ENCODE measurements at places on chromosomes 4 and X. TPM values are rescaled to one million over a fixed set of nuclear protein-coding genes. Genes with fewer than 3 reads are reported as not detected.
A peak's percentile ranks its signal among the peaks of the same experiment; 100 is the strongest.

CDKL2 gene
- polyA plus RNA-seq = 0.32 TPM

- no peaks in the 10 kb centered on the region for H3K36me3 ChIP-seq
- H3K27ac ChIP-seq = no peak overlapping the region
- no peaks in the 10 kb centered on the region for H3K27me3 ChIP-seq
- no peaks in the 10 kb centered on the region for H3K4me1 ChIP-seq
- DNase-seq = no peak
Observed at GRCh38 chr4:11566444-11567022, 137.8 kb upstream of the HS3ST1 start.

DNA sequence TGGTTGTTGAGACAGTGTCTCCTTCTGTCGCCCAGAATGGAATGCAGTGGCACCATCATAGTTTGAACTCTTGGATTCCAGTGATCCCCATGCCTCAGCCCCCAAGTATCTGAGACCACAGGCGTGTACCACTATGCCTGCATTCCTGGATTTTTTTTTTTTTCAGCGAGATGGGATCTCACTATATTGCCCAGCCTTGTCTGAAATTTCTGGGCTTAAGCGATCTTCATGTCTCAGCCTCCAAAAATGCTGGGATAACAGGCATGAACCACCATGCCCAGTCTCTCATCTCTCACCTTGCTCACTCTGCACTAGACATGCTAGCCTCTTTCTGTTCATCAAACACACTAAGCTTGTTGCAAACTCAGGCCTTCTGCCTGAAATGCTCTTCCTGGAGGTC lies 104.1 kb downstream of the UBE2K start:
- DNase-seq = no peak
- H3K4me1 ChIP-seq = no peaks in the 10 kb centered on the region
- H3K36me3 ChIP-seq = no peaks in the 10 kb centered on the region
- H3K4me3 ChIP-seq = no peak overlapping the region

DNA sequence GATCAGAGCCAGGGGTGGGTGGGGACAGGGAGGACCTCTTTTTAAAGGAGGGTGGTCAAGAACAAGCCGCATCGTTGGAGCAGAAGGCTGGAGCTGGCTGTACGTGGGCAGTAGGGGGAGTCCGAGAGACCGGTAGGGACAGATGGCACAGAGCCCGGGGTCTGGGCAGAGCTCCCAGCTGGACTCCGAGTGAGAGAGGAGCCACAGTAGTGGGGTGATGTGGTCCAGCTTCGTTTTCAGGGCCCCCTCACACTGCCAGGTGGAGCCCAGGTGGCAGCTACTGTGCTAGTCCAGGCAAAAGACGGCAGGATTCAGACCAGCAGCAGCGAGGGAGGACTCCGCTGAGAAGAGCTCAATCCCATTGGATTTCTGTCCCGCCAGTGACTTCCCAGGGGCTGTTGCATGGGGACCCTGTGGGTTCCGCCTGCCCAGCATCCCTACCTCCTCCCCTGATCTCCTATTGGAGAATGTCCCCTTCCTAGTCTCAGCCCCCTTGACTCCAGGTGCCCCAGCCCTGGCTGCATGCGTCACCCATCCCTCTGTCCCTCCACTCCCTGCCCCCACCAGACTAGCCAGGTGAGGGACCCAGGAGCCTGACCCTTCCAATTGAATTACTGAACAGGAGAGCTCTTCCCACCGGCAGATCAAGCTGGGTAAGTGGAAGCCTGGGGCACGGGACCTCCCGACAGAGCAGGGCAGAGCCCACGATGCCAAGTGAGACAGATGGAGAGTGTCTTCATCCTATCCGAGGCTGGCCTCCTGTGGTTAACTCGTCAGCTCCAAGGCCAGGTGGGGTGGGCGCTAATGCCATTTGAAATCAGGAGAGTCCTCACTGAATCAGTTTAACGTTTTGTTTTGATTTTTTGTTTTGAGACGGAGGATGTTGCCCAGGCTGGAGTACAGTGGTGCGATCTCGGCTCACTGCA lies 2.9 kb downstream of the ARHGAP4 start:
- H3K36me3 ChIP-seq = no peaks in the 10 kb centered on the region
- peak overlapping the region; percentile 22 for H3K27ac ChIP-seq
- no peak overlapping the region for H3K4me3 ChIP-seq
- DNase-seq = peak; percentile 87
- peaks cover 5% of the 10 kb centered on the region for H3K27me3 ChIP-seq
- peaks cover 13% of the 10 kb centered on the region for H3K4me1 ChIP-seq

GRCh38 chr4:84263415-84263814 lies 235.7 kb downstream of the NKX6-1 start:
- H3K36me3 ChIP-seq = no peaks in the 10 kb centered on the region
- H3K27ac ChIP-seq = no peak overlapping the region
- no peaks in the 10 kb centered on the region for H3K4me1 ChIP-seq
- DNase-seq = no peak

- H3K36me3 ChIP-seq = no peaks in the 10 kb centered on the region
- H3K4me3 ChIP-seq = no peak overlapping the region
- H3K27me3 ChIP-seq = peaks cover 3% of the 10 kb centered on the region
- peak overlapping the region; percentile 40 for H3K27ac ChIP-seq
Observed at GRCh38 chr4:5045097-5045496, 6.2 kb upstream of the STK32B start.

DNA sequence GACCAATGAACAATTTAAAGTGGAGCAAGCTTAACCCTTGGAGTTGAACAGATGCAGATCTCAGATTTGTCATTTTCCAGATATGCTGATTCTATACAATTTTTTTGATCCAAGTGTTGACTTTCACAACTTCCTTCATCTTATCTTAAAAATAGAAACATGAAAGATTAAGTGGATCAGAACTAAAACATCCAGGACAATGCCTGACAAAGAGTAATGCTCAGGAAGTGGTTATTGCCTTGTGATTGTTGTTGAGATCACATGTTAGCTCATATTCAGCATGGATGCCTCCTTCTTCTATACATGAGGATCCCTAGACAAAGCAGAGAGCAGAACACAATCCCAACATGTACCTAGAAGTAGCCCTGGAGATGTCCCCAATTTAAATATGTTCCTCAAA lies 160.9 kb downstream of the PPARGC1A start:
- H3K27ac ChIP-seq = no peak overlapping the region
- no peaks in the 10 kb centered on the region for H3K36me3 ChIP-seq
- no peak for DNase-seq
- H3K4me1 ChIP-seq = no peaks in the 10 kb centered on the region

- no peak overlapping the region for H3K4me3 ChIP-seq
- H3K27me3 ChIP-seq = no peaks in the 10 kb centered on the region
- no peaks in the 10 kb centered on the region for H3K36me3 ChIP-seq
- DNase-seq = no peak
- no peaks in the 10 kb centered on the region for H3K4me1 ChIP-seq
Observed at GRCh38 chr4:173403051-173403450, 4.1 kb upstream of the SCRG1 start.

GRCh38 chrX:38563030-38563429 lies 1.7 kb downstream of the TSPAN7 start:
- no peaks in the 10 kb centered on the region for H3K36me3 ChIP-seq
- H3K4me1 ChIP-seq = no peaks in the 10 kb centered on the region
- H3K27ac ChIP-seq = peak overlapping the region; percentile 60
- no peak overlapping the region for H3K4me3 ChIP-seq

- no peaks in the 10 kb centered on the region for H3K27me3 ChIP-seq
- H3K4me1 ChIP-seq = no peaks in the 10 kb centered on the region
Observed at GRCh38 chr4:167555338-167556022, 321.2 kb upstream of the SPOCK3 start.

Data from adrenal gland (tissue), 19 donors.